ENCODE measurements at places on chromosomes 11 and 22.

DNA sequence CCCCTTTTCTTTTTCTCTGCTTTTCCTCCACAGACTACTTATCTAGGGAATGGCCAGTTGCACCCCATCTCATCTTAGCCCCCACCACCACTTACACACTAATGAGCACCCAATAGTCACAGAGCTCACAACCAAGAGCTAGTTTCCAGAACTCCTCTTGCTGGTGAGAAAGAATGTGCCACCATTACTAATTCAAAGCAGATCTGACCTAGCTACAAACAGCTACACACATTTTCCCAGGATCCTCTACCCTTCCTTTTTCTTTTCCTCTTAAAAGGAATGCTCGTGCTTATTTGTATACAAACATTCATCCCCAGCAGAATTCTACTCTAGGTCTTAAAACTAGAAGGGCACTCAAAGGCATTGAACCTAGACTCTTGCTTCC, 136.8 kb downstream of the CD44 start:
- no peak for DNase-seq

- DNase-seq: no peak
Observed at GRCh38 chr11:4467811-4468606, 14.4 kb upstream of the OR52K1 start.

- no peak for DNase-seq
Observed at GRCh38 chr11:8584082-8584481, 9.9 kb downstream of the STK33 start.

DNA sequence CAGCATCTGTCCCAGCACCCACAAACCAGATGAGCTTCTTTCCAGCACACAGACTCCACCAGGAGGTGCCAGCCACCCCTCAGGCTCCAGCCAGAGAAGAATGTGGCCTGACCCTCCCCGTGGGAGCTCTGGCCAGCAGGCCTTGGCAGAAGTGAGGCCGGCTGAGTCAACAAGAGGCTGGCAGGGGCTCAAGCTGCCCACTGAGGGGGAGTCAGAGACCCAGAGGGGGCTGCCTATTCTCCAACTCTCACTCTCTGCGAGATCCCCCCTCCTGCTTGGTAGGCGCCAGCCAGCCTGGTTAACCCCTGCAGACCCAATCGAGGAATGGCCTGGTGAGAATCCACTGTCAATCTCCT, 10.6 kb upstream of the CDC42EP1 start:
- DNase-seq: no peak

DNA sequence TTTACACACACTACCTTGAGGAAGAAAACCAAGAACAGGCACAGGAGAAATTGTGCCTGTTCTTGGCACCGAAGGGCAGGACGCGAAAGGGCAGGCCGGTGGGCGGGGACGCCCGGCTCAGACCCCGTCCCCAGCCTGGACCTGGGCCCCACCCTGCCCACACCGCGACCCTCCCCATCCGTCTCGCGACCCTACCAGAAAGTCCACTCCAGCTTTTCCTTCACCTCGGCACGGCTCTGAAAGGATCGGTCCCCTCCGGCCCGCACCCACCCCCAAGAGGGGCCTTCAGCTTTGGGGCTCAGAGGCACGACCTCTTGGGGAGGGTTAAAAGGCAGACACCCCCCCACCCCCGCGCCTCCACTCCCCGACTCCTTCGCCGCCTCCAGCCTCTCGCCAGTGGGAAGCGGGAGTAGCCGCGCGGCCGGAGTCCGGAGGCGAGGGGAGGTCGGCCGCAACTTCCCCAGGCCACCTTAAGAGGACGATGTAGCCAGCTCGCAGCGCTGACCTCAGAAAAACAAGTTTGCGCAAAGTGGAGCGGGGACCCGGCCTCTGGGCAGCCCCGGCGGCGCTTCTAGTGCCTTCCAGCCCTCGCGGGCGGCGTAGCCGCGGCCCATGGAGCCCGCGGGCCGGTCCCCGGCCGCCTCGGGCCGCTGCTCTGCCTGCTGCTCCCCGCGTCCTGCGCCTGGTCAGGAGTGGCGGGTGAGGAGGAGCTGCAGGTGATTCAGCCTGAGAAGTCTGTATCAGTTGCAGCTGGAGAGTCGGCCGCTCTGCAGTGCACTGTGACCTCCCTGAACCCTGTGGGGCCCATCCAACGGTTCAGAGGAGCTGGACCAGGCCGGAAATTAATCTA, 4.4 kb downstream of the SEC14L6 start:
- DNase-seq: no peak

GRCh38 chr11:116422956-116423600, 349.7 kb downstream of the BUD13 start:
- DNase-seq: no peak

DNA sequence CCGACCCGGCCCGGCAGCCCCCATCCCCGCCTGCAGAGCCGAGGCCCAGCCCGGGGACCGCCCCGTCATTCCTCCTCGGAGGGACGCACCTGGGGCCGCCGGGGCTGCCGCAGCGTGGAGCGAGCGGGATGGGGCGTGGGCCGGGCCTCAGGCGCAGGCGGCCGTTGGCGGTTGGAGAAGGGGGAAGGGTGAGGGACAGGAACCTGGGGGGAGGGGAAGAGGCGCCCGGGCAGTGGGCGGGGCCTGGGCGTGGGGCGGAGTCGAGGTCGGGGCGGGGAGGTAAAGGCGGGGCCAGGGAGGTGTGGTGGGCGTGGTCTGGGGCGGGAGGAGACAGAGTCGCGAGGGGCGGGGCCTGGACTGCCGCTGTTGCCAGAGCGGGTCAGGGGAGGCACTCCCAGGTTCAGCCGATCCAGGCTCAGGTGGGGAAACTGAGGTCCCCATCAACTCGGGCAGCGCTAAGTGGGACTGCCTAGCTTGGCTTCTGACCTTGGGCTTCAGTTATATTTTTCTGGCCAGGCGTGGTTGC, at the start of gene TESMIN:
TESMIN (minus strand) TSS at position 190 of the 526 bp plus-strand sequence. CDS start 860 bp downstream, outside the sequence.
- DNase-seq: peak; percentile 92

DNA sequence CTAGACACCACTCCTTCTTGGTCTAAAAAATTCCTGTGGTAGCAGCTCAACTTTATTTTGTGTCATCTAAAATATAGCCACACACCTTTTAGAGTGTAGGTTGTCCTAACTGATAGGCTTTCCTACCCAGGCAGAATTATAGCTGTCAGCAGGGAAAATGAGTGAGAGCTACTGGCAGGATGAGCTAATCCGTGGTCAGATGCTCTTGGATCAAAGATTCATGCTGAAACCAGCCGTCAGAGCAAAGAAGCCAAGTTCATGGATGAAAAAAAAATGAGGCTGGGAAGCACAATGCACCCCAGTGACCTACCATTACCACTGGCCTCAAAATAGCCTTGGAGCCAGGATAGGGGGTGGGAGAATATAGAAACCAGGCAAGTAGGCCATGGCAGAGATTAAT, 113.1 kb upstream of the BLID start:
- DNase-seq: no peak

DNA sequence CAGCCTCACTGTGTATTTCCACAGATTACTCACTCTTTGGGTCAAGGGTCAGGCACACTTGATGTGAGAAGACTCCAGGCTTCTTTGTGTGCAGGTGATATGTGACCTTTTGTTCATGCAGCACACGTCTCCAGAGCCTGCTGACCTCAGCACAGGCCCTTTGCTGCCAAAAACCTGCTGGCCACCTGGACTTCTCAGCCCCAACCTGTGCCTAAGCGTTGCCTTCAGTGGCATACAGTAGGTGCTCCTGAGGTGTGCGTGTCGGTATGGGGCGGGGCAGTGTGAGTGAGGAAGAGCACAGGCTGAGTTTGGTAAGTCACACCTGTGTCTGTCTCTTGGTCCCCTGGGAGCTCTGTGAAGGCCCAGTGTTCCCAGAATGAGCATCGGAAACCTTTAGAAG, 58.1 kb downstream of the WNT11 start:
- DNase-seq: no peak

- DNase-seq: no peak
Observed at GRCh38 chr22:46551996-46552395, 14.6 kb upstream of the CELSR1 start.

- no peak for DNase-seq
Observed at GRCh38 chr11:75537740-75538139, 12.0 kb upstream of the GDPD5 start.

GRCh38 chr11:8905528-8906165, 5.3 kb upstream of the AKIP1 start:
- no peak for DNase-seq

DNA sequence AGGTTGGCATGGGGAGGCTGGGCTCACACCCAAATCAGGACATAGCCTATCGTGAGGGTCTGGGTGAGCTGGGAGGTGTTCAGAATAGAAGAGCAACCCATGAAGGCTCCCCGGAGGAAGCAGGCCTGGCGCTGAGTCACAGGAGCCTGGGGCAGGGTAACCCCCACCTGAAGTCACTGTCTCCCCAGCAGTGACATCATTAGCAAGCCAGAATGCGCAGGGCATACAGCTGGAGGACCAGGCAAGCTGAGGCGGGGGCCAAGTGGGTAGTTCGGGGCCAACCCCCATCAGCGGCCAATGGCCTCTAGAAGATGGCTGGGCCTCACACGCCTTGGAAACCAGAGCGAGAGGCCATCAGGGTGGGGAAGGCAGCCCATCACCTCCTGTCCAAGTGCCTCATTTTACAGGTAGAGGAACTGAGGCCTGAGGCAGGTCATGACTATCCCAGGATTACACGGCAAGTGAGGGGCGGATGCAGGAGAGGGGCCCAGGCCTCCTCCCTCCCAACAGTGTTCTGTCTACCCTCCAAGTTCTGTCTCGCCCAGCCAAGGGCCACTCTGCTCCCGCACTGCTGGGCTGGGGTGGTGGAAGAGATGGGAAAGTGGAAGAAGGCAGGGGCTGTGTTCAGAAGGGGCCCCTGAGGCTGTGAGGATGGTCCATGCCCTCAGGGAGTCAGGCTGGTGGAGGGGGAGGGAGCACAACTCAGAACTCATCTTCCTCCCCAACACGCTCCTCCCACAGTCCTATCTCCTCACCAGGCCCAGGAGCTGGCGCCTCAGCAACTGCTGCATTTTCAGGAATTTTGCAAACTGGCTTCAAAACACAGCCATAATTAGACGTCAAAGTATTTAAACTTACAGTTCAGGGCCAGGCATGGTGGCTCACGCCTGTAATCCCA, 24.6 kb downstream of the RPL3 start:
- no peak for DNase-seq

- no peak for DNase-seq
Observed at GRCh38 chr22:29313576-29314466, 1.7 kb downstream of the RASL10A start.

- no peak for DNase-seq
Observed at GRCh38 chr11:21775911-21776310, 417.0 kb upstream of the ANO5 start.

DNA sequence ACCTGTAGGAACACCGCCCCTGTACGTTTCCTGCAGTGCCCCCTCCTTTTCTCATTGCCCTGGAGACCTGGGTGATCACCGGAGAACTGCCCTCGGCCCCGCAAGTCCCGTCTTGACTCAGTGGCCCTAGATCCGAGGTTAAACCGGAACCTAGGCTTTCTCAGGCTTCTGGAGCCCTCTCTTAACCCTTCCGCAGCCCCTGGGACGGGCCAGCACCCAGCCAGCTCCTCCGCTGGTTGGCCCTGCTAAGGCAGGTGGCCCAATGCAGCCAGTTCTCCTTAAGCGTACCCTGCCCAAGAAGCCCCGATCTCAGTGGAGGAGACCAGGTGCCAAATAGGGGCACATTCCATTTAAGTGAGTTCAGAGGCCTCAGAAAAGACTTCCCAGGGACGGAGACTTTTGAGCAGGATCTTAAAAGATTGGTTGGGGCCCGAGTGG, 776 bp downstream of the NLRX1 start:
- no peak for DNase-seq

DNA sequence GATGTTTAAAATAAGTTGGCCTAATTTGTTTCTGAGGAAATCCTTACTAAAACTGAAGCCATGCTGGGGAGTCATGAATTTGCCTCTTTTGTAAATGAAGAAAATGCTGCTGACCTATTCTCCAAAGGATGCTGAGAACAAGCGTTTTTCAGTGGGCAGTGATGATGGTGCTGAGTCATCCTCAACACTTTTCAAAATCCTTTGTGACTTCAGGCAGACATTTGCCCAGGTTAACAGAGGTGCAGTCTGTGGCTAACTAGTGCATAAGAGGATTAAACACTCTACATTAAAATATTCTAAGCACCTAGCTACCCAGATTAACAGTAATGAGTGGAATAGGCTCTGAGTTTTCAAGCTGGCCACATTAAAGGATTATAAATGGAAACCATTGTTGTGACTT, 509.0 kb downstream of the DLG2 start:
- no peak for DNase-seq

- peak; percentile 84 for DNase-seq
Observed at GRCh38 chr22:19717691-19718455, 3.6 kb downstream of the SEPTIN5 start.

- no peak for DNase-seq
Observed at GRCh38 chr11:12196308-12196707, 85.9 kb downstream of the MICAL2 start.

DNA sequence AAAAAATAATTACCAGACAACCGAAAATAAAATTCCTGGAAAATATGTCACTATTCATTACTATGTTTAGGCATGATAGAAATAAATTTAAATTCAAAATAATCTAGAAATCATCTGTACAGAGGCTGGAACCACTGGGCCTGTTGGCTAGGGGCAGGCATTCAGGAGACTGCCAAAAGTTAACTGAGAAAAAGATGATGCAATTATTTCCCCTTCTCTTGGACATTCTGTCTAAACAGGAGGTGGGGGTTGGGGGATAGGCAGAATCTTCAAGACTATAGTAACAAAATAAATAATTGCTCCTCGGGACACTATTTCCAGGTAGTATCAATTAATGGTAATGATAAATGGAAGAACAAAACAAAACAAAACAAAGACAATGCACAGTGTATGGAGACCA, 14.1 kb downstream of the BTBD10 start:
- no peak for DNase-seq

DNA sequence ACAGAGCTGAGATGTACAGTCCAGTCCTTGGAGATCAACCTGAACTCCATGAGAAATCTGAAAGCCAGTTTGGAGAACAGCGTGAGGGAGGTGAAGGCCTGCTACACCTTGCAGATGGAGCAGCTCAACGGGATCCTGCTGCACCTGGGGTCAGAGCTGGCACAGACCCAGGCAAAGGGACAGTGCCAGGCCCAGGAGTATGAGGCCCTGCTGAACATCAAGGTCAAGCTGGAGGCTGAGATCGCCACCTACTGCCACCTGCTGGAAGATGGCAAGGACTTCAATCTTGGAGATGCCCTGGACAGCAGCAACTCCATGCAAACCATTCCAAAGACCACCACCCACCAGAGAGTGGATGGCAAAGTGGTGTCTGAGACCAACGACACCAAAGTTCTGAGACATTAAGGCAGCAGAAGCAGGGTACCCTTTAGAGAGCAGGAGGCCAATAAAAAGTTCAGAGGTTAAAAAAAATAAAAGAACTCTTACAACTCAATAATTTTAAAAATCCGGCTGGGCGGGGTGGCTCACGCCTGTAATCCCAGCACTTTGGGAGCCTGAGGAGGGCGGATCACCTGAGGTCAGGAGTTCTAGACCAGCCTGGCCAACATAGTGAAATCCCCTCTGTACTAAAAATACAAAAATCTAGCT, 69.9 kb upstream of the RTL6 start:
- peak; percentile 59 for DNase-seq

- no peak for DNase-seq
Observed at GRCh38 chr11:119324189-119324588, 7.3 kb upstream of the MCAM start.

- DNase-seq: no peak
Observed at GRCh38 chr11:60161766-60162165, 21.1 kb downstream of the MS4A6A start.
